ENCODE measurements at places on chromosomes 6 and 20. TPM values are rescaled to one million over a fixed set of nuclear protein-coding genes. Genes with fewer than 3 reads are reported as not detected.

DNA sequence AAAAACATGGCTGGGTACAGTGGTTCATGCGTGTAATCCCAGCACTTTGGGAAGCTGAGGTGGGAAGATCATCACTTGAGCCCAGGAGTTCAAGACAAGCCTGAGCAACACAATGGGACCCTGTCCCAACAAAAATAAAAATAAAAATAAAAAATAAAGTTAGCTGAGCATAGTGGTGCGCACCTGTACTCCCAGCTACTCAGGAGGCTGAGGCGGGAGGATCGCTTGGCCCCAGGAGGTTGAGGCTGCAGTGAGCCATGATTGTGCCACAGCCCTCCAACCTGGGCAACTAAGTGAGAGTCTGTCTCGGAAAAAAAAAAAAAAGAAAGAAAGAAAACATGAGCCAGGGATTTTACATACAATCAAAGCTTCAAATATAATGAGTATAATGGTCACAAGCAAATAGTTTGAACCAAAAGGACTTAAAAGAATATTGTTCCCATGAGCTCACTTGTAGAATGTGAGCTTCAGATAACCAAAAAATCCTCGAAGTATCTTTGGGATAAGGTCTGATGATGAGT, 31.1 kb downstream of the RANBP9 start:
- no peak for DNase-seq

GRCh38 chr20:46177768-46178167, 59.7 kb downstream of the CD40 start:
- DNase-seq, result no peak

DNA sequence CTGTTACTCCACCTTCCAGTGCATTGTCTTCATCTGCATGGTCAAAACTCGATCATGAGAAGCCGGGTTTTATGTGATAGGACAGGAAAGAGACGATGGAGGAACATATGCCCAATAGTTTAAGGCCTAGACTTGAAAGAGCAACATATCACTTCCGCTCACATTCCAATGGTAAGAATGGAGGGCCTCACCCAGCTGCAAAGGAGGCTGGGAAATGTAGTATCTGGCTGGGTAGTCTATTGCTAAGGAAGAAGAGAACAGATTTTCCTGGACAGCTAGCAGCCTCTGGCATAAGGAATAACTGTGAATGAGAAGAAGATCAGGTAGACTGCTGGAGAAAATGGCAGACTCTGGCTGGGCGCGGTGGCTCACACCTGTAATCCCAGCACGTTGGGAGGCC, 19.2 kb downstream of the FITM2 start:
- DNase-seq, result no peak

Gene PBOV1
- total RNA-seq, result not detected

DNA sequence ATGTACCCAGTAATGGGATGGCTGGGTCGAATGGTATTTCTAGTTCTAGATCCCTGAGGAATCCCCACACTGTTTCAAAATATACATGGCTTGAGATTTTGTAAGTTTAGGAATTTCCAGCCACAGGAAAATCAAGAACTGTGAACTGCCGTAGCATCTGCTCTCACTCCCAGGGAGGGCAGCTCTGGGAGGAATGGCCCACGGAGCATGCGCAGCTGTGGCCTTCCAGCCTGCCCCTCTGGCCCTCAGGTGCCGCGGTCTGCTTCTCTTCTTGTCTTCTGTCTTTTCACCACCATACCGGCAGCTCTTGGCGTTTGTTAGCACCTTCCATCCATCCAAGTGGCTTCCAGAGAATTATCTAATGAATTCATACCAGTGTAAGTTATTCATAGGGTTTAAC, 19.9 kb upstream of the EXOC2 start:
- DNase-seq, result no peak

GRCh38 chr20:24157213-24157612, 168.6 kb upstream of the GGTLC1 start:
- no peak for DNase-seq

Gene CNR1
- 17.3 TPM for total RNA-seq

DNA sequence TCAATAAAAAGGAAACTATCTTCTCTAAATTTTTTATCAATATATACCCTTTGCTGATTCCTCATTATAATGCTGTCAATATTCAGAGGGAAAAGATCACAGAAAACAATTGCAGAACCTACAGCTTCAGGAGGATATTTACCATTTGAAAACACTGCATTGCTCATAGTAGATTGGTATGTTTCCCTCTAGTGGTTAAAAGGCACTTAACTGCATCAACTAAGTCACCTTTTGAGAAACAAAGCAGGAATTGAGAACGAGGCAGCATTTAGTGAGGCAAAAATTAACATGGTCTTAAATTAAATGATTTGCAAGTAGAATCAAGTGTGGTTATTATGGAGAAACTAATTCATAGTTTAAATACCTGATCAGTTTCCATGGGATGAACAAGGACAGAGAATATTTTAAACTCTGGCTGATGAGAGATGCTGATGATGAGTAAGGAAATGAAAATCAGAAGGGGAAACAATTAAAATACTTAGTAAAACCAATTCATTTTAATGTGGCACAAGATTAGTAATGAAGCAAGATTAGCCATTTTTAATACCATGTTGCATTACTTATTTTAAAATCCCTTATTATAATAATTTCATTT, 642.1 kb downstream of the EPHA7 start:
- DNase-seq, result no peak

DNA sequence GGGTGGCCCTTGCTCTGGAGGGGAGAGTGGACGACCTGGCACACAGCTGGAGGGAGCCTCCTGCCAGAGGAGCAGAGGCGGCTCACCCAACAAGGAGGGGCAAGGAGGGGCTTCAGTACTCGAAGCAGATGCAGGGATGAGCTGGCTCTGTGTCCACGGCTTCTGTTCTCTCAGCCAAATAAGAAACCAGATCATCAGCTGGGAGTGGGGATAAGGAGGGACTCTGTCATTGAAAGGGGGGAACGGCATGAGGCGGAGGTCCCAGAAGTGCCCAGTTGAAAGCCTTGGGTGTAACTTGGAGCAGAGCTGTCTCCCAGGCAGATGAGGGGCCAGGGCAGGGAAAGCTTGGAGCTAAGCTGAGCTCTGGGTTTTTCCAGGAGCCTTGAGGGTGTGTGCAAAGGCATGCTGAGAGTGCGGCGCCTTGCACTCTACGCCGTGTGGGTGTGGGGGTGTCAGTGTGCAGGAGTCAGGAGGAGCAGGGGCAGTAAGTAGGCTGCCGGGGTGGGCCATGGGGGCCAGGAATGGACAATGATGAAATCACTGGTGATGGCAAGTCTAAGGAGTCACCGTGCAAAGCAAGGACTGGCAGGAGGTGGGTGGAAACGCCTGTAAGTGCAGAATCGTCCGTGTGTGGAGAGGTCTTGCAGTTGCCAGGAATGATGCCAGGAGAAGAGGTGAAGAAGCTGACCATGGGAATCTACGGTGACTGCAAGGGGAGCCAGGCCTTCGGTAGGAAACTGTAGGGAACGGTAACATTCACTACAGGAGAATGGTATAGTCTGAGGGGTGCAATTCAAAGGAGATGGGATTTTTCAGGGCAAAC, 85.4 kb upstream of the FOXQ1 start:
- DNase-seq, result no peak

Gene ADGRG6
- total RNA-seq, result 14.1 TPM
